ENCODE measurements at places on chromosomes 13 and 19.

DNA sequence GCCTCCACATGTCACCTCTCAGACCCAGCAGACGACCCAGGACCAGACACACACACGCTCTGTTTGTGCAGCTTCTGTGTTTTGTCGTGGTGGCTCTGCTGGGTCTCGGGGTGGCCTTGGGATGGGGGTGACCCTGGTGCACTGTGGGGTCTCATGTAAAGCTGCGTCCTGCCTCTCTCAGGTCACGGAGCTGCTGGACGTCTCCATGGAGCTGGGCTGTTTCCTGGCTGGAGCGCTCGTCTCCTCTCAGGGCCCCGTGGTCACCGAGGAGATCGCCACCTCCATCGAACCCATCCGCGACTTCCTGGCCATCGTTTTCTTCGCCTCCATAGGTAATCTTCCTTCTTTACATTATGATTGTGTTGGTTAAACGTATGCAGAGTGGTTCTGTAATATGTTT is 45.4 kb upstream of the TFDP1 start:
- no peak for DNase-seq

GRCh38 chr19:7739801-7740681 is 7.3 kb downstream of the CD209 start:
- DNase-seq, result peak; percentile 51

- DNase-seq, result no peak
Observed at GRCh38 chr19:49837009-49837310, 14.0 kb upstream of the PTOV1 start.

- DNase-seq, result no peak
Observed at GRCh38 chr19:41083516-41083915, 4.7 kb upstream of the CYP2A13 start.

- DNase-seq, result no peak
Observed at GRCh38 chr13:104296286-104296685, 1230.1 kb upstream of the SLC10A2 start.

- no peak for DNase-seq
Observed at GRCh38 chr13:64755961-64756360, 2474.2 kb downstream of the PCDH9 start.

- DNase-seq, result no peak
Observed at GRCh38 chr19:5265260-5265659, 75.4 kb downstream of the PTPRS start.

DNA sequence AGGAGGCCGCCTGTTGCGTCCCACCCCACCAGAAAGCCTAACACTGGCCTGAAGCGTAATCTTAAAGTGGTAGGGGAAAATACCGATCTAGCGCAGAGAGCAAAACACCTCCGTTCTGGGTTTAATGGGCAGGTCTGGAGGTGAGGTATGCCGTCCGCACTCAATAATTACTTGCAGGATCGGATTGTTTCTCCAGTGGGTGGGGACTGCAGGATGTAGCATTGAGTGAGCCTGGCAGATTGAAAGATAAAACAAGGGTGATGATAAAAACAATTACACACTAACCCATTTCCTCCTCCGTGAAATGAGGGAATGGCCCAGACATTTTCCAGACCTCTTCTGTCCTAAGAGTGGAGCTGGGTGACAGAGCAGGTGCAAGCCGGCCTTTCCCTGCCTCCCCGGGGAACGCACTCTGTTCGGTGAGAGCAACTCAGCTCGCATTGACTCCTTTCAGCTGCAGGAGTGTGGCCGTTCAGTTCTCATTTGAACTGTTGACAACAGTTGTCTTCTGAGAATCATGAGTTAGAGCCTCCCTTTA is 110.2 kb upstream of the DOCK9 start:
- DNase-seq, result no peak

- no peak for DNase-seq
Observed at GRCh38 chr13:56924401-56924800, 216.3 kb upstream of the PRR20A start.

- no peak for DNase-seq
Observed at GRCh38 chr13:109976206-109976997, 190.0 kb upstream of the IRS2 start.

DNA sequence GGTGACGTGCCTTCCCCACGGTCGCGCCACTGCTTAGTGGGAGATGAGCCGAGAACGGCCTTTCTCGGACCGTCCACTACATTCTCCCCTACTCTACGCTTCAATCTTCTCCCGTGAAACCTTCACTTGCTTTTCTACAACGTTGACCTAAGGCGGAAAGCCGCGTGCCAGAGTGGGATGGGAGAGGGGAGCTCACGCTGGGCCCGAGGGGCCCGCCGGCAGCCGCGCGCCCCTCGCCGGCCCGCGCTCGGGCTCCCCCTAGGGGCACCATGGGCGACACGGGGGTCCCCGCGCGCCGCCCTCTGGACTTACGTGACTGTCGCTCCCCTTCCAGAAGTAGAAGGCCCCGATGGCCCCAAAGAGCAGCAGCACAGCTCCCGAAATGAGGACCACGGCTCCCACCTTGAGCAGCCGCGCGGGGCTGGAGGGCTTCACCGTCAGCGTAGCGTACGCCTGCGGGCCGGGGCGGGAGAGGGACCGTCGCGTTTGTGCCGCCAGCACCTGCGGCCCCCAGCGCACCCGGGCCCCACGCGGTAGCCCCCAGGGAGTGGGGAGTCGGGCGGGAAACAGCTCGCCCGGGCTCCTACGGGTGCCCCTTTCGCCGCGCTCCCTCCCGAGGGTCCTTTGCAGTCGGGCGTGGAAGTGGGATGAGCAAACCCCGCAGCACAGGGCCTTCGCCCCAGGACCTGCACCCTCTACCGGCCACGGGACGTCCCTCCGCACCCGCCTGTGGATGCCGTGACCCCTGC is 727 bp downstream of the CNMD start:
- DNase-seq, result peak; percentile 27

- peak; percentile 25 for DNase-seq
Observed at GRCh38 chr13:102724923-102725322, 30.1 kb upstream of the METTL21C start.

- peak; percentile 19 for DNase-seq
Observed at GRCh38 chr13:78105656-78106055, 187.0 kb upstream of the EDNRB start.

DNA sequence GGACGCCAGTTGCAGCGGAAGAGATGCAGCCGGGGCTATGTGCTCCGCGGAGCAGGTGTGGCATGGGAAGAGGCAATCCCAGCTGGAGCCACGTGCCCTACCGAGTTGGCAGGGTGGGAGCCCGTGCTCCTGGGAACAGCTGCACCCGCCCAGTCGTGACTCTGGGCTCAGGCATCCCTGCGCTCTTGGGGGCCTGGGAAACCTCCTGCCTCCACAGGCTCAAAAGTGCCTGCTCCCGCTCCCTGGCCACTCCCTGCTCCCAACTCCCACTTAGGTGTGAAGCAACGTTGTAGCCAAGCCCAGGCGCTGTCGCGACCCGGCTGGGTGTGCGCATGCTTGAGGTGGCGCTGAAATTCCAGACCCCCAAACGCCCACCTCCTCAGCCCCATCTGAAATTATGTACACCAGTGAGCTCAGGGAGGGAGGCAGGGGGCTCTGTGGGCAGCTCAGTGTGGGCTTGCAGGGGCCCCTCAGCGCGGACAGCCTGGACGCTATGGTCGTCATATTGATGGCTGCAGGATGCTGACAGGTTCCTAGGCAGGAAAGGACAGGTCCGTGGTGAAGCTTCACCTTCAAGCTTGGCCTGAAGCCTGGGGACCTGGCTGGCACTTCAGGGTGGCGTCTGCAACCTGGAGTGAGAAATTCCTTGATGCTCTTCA is 429.9 kb downstream of the SLITRK1 start:
- no peak for DNase-seq

GRCh38 chr13:83201506-83201905 is 680.8 kb downstream of the SLITRK1 start:
- DNase-seq, result no peak

Data from suppressor macrophage treated with lipopolysaccharide for 4 hours (primary cell).